ENCODE measurements at places on chromosomes 13 and 19.

- no peak for DNase-seq
Observed at GRCh38 chr13:53537586-53537985, 509.0 kb downstream of the OLFM4 start.

GRCh38 chr13:113468472-113469201 is 15.3 kb upstream of the ADPRHL1 start:
- DNase-seq: no peak

DNA sequence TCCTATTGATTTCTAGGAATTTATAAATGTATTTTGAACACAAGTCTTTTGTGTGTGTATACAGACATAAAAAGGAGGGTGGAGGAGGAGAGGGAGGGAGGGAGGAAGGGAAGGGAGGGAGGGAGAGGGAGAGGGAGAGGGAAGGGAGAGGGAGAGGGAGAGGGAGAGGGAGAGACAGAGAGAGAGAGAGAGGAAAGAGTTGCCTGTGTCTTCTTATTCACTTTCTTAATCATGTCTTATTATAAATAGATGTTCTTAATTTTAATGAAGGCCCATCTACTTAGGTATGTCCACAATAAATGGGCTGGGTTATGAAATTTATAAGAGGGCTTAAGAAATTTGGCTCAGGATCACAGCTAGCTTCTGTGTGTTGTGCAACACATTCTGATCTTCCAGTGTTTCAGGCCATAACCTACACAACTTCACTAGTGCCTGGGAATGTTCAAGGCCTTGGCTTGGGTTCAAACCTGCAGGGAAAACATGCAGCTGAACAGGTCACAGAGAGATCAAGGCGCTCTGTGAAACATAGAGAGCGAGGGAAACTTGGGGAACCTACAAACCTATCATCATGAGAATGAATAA is 39.3 kb downstream of the ZNF45 start:
- DNase-seq: no peak

GRCh38 chr13:36193151-36193855 is 21.1 kb downstream of the SOHLH2 start:
- DNase-seq: no peak

- no peak for DNase-seq
Observed at GRCh38 chr13:34465423-34465922, 476.6 kb upstream of the NBEA start.

DNA sequence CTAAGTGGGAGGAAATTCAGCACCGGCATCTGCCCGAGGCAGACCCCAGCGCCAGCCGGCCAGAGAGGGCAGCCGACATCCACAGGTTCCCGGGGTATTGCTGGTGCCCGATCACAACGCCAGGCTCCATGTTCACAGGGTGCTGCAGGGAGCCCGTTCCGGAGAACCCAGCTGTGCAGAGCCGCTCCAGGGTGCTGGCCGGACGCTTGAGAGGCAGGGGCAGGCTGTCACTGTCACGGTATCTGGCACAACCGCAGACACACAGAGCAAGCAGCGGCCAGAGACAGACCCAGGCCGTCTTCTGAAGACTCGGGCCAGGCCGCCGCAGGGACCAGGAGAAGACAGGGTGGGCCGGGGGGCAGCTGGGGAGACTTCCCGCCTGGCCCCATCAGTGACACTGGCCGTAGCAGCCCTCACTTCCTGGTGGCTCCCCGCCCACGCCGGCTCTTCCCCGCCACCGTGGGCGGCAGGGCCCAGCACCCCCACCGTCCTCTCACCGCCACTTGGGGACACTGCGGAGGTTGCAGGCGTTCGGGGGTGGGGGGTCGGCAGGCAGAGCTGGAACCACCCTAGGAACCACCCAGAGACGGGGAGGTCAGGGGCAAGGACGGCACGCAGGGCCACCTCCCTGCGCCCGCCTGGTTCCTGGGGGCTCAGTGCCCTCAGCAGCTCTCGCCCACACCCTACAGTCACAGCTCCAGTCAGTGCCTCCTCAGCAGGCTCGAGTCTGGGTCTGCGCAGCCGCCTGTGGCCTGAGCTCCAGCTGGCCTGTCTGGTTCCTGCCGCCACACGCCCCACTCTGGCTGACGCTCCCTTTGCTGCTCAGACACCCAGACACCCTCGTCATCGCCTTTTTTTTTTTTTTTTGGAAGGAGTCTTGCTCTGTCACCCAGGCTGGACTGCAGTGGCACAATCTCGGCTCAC is 3.8 kb downstream of the RNF126 start:
- DNase-seq: no peak
